G401 (cell line): ENCODE measurements at places on chromosomes 5 and 9.

GRCh38 chr5:34771076-34771475 lies 67.9 kb upstream of the TTC23L start:
- DNase-seq, result no peak

- DNase-seq, result peak; percentile 39
These were observed 103.7 kb downstream of the ATPSCKMT start for GRCh38 chr5:10145923-10146401.

DNA sequence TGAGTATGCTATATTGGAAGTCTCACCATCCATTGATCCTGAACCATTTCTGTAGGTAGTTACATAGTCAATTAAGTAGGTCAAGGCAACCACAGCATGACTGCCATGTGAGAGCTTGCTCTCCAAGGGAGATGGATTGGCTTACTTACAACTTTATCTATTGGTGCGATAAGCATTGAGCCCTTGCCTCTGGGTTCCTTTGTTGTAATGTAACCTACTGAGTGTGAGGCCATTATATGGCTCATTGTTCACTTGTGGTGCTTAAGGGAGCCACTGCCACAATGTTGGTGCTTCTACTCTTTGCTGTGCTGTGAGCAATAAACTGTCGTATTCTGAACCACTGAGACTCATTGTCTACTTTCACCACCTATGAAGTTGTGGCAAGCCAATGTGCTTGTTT lies 510.6 kb upstream of the ITGA1 start:
- no peak for DNase-seq

GRCh38 chr5:150600616-150601490 lies 39.6 kb upstream of the SYNPO start:
- no peak for DNase-seq

DNA sequence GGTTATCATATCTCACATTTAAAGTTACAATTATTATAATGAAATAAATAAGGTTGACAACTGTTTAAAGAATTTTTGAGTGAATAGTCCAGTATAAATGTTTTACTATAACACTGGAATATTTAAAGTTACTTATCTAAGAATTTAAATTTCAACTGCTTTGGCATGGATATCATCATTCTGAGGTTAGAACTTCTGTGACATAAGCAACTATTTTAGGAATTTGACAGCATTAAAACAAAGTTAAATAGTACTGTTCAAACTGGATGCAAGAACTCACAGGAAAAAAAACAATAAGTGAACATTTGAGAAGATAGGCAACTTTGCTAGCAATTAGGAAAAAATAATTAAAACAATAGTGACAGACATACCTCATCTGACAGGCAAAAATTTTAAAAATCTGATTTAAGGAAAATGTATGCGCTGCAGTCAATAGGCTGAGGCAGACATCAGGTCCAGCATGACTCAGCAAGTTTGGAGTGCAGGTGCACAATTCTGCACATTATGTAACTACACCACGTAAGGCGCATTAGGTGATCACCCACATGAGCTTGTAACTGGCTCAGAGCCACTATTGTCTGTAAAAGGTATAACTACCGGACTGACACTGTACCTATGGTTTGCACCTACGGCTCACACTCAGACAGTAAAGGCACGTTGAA lies 180.6 kb downstream of the PDE4D start:
- no peak for DNase-seq

DNA sequence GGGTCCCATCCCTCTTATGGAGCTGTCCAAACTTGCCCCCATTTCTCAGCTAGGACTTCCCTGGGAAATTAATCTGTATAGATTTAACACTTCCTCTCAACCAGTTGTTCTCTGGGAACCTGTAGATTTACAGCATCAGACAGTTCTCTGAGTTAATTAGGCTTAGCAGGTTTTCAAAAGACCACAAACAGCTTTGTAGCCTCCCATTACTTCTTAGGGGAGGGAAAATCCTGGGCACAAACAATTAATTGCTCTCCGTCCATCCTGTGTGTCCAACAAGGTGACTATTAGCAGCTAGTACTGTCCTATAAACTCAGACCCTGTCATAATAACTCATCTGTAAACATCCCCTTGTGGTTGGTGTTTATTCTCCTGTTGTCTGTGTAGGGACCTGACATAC lies 197.9 kb downstream of the GOLPH3 start:
- DNase-seq, result no peak

DNA sequence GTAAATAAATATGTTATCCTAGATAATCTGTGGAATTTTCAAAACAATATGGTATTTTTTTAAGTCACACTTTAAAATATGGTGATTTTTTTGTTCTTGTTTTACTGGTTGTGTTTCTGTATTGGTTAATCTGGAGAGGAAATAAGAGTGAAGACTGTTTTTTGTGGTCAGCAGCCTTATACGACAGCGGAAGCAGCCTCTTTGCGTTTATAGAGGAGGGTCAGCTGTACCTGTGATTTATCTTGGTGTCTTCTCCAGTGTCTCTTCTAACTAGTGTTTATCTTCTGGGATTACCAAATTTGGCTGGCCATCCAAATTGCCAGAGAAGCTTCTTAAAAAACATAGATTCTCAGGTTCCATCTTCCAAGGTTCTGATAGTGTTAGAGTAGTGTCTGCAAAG lies 58.7 kb downstream of the ICE1 start:
- DNase-seq, result no peak

DNA sequence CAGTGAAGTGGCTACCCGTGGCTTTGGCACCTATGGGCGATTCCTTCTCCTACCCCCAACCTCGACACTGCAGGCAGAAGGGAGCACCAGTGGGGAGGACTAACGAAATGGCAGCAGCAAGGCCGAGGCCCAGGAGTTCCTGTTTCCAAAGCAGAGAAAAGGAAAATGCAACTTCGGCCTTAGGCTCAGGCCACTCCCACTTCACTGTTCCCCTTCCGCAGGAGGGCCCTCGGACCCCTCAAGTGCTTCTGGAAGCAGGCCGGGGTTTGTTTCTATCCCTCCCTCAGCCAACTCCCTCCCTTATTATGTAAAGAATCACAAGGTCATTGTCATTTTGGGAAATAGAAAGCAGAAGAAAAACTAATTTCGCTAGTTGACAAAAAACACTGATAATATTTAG lies 36.4 kb upstream of the NKX2-5 start:
- no peak for DNase-seq
